ENCODE measurements at places on chromosomes 5 and 9.

GRCh38 chr5:78003450-78003849 is 227.3 kb upstream of the TBCA start:
- no peak for DNase-seq

GRCh38 chr5:163943546-163943945 is 438.1 kb downstream of the MAT2B start:
- peak; percentile 45 for DNase-seq

- DNase-seq, result peak; percentile 51
These were observed 40.8 kb upstream of the GNPDA1 start for GRCh38 chr5:142053426-142054151.

DNA sequence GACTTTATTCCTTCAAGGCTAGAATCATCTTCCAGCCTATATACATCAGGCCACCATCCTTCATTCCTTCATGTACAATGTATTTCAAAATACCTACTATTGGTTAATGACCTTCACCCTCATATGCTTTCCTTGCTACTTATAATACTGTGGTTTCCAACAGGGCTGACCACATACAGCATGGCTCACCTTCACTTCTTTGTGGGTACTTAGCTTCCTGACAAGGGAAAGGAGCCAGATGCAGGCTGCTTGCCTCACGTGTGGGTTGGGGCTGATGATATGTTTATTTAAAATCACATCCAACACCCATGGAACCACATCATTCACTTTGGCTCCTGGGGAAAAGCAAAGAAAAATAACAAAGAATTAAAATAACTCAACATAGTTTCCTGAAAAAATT is 63.9 kb upstream of the OR2K2 start:
- DNase-seq, result no peak

GRCh38 chr9:35568196-35568595 is 36.9 kb upstream of the TESK1 start:
- no peak for DNase-seq
